Nucleus accumbens (tissue), 56 donors: ENCODE measurements at places on chromosomes 5 and 9.
A peak's percentile ranks its signal among the peaks of the same experiment; 100 is the strongest.

- DNase-seq = no peak
Measured at GRCh38 chr5:179967489-179967888, 59.8 kb upstream of the TBC1D9B start.

DNA sequence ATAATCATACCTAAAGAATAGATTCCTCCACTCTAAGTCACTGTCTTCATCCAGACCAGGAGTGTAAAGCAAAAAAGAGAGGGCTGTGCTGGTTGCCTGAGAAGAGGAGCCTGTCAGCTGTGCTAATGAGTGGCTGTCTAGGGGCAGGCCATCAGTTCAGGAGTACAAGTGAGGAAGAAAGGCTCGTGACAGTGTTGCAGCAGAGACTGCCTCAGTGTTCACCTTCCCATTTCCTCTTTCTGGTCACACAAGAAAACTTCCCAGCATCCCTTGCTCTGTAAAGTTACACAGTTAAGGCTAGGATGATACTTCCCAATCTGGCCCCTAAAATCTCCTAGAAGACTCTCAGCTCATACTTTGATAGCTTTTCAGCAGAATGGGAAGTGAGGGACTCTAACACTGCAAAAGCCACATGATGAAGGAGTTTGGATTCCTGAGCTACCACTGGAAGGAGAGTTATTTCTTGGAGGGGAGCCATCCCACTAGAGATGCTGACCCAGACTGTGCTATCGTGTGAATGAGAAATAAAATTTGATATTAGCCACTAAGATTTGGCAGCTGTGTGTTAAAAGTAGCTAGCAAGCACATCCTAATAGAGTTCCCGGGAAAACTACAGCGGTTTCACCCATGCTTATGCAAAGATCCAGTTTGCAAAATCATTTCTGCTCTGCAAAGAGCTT lies 67.1 kb downstream of the ADAMTS12 start:
- no peak for DNase-seq

DNA sequence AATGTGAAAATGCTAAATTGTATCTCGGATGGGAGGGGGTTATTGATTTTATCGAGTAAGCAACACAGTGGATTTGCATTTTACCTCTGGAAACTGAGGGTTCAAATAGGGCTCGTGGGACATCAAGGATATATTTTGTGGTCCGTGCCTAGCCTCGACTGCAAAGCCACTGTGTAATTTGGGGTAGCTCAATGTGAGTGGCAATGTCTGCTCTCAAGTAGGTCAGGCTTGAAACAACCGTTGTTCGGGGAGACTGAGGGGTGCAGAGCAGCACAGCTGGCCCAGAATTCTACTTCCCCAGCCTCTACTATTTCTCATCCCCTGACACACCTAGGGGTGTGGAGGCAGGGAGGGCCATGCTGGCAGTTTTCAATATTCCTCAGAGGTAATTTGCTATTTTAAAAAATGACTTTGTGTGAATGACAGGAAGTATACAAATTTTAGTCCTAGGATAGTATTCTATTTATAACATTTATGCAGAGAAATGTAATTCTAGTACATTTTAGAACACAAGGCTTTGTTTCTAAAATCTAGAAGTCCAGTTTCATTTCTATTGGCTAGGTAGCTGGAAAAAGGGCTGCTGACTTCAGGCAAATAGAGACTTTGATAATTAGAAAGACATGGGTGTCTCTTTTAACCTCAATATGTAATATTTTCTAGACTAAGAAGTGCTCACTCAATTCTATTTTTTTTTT lies 1.4 kb upstream of the DAB2 start:
- DNase-seq = no peak

DNA sequence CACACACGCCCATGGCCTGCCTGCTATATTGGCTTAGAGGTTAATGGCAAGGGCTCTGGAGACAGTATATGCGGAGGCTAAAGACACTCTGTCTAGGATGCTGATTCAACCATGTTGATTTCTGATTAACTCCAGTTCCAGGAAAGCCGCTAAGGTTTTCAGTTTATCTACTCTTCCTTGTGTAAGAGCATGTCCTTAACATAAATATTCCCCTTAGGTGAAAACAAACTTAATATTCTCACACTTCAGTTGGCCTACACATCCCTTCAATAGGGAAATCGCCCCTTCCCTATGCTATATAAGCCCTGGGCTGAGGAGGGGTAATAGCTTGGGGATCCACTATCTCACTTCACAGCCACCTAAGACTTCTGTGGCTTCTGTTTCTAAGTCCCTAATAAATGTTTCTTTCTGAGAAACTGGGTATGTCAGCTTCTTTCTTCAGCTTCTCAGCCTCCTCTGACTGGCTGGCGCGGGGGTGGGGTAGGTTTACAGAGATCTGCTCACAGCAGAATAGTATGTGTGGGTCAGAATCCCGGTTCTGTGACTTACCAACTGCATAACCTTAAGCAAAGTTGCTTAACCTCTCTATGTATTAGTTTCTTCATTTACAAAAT lies 4.3 kb upstream of the GPX3 start:
- DNase-seq = no peak

GRCh38 chr9:69589156-69589555 lies 83.0 kb downstream of the APBA1 start:
- no peak for DNase-seq

- peak; percentile 24 for DNase-seq
Measured at GRCh38 chr5:143374496-143375217, 28.8 kb downstream of the NR3C1 start.

GRCh38 chr5:119344231-119344630 lies 11.6 kb upstream of the TNFAIP8 start:
- DNase-seq = no peak

DNA sequence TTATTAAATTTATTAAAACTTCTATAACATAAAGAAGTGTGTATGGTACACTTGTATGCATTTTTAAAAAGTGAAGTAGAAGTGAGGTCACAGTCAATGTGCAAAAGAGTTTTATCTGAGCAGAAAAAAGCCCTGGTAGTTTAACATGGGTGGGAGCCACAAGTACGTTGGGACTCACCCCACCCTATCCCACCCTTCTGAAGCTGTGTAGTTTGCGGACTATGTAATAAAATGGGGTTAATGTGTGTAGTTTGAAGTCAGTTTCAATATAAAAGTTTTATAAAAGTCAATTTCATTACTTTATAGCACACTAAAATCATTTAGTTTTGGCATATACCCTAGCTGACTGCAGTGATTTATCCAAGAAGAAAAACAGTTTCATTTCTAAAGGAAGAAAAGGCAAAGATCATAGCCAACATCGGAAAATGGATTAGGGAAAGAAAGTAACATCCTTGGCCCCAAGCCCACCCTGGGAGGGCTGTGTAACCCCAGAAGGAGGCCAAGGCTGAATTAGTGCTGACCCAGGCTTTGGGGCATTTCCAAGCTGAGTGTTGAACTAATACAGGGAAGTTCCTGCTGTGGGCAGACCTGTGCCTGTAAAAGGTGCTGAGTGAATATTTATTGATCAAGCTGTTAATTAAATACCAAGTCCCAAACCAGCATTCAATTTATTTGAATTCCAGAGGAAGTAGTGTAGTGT lies 398.6 kb upstream of the ADAMTSL1 start:
- DNase-seq = no peak

DNA sequence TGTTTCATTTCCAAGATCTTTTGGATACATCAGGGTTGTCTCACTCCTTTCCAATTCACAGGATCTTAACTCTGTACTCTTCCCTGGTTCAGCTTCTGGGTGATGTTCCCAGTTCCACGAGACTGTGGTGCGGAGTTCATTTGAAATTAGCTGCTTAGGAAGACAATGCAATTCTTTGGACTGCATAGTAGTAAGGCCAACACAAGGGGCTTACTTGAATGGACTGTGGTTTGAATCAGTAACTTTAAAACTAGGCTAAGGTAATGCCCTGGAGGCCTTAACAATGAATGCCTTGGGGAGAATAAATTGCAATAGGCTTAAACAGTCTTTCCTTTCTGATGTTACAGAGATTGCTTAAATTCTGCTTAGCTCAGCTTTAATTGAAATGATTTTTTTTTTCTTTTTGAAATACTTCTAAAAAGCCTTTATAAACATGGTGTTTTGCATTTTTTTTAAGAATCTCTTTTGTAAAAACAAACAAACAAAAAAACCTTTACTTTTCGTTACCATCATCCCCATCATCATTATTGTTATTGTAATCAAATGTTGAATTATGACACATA lies 133.8 kb upstream of the MEF2C start:
- no peak for DNase-seq

- DNase-seq = no peak
Measured at GRCh38 chr5:140875085-140876065, at the start of gene PCDHA12. Gene PCDHA12, plus strand, starts transcription at chr5:140875308. Its CDS starts 165 bp downstream, at chr5:140875473.

GRCh38 chr5:65808818-65809217 lies 86.8 kb downstream of the NLN start:
- no peak for DNase-seq

- DNase-seq = no peak
Measured at GRCh38 chr5:53426512-53426830, 54.0 kb upstream of the FST start.

DNA sequence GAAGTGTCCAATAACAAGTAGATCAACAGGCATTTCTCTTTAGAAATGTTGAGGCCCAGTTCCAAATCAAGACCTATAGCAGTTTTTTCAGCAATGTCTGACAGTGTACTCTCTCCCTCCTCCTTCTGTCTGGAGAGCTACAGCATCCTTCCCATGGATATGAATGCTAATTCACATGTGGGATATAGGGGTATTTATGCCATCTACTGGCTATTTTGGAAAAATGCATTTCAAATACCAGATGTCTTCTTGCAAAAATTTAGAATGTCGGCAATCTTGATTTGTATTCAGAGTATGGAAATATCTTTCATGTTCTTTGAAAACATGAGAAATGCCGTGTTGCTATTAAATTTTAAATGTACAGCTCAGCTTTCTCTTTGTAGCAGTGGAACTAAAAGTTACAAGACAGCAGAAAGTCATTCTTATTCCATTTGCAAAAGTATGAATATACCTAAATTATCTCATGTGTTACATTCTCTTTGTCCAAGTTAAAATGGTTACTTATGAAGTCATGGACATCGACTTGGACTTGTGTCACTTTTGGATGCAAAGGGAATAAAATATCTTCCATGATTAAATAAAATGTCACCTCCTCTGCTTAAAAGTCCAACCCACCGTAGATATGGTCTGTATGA lies 647.8 kb downstream of the TAF11L14 start:
- no peak for DNase-seq

GRCh38 chr5:94784536-94785505 lies 166.4 kb downstream of the SLF1 start:
- no peak for DNase-seq

DNA sequence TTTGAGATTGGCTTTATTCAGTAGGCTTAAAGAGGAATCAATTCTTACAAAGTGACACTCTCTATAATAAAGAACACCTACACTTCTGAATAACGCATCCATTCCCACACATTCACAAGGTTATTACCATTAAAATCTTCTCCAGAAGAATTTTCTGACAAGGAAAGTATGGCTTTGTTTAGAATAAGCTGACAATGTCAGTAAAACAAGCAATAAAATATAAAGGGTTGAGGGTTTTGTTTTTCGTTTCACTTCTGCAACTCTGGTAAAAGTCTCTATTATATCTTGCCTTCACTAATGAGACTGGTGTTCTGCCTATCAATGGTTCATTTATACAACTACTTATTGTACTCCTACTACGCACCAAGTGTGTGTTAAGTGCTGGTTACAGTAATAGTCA lies 169.7 kb downstream of the NFIB start:
- DNase-seq = no peak

DNA sequence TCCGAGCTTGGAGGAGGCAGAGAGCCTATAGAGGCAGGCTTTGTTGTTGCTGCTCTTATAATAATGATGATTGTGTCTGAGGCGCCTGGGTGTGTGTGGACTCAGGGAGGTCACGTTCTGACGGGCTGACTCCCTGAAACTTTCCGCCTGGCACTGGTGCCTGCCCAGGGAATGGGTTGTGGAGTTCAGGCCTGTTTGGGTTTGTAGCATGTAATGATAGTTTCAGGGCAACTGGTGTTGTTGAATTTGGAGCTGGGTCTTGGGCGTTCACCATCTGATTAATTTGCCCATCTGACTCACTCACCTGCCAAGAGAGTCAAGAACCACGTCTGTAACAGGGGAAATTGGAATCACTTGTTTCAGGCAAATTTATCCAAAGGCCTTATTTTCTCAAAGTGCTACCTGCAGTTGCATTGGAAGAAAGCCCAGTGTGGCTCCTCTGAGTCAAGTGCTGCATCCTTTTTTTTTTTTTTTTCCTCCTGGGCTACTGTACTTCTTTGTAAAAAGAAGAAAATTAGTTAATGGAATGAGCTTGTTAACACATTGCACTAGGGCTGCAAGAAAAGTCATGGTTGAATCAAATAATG lies 386.5 kb downstream of the GADD45G start:
- DNase-seq = no peak

- no peak for DNase-seq
Measured at GRCh38 chr9:91253488-91253887, 108.2 kb downstream of the AUH start.

- no peak for DNase-seq
Measured at GRCh38 chr9:70921136-70921535, 200.3 kb downstream of the TRPM3 start.

DNA sequence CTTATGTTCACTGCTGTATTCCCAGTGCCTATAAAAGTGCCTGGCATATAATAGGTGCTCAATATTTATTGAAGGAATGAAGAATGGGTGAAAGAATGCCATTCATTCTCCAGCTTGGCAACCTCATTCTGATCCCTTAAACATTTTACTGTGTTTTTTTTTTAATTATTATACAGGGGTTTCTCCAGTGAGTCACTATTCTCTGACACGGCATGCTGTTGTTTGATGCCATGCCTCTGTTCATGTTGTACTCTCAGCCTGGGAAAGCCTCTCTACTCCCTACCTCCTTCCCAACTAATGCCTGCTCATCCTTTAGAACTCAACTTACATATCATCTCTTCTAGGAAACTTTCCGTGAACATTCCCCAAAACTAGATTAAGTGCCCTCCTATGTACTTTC lies 70.2 kb upstream of the PHF24 start:
- no peak for DNase-seq

- DNase-seq = no peak
Measured at GRCh38 chr9:128901822-128902221, 19.0 kb upstream of the PHYHD1 start.

DNA sequence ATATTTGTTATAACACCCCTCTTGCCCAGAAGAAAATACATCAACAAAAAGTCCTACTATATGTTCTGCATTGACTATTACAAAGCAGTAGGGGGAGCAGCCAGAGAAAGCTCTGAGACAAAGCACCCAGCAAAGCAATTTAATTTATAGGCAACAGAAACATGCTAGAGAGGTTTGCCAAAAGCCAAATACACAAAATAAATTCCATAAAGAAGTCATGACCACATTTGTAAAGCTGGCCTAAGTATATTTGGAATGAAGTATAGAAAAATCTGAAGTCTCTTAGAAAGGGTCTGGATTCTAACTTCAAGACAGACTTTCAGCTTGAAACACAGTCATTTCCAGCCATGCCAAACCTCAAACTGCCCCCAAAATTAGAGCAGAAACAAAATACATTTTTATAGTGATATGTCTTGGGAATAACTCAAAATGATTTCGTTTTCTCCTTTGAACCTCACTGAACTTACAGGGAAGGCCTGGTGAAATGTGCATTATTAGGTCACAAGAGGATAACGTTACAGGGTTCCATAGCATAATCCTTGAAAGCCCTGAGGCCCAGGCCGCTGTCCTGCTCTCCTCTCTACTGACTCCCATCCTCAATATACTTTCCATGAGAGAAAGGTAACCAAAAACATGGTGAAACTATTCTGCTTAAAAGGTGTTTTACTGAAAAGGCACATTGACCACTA lies 451.8 kb downstream of the RAB3C start:
- no peak for DNase-seq
